ENCODE measurements at places on chromosomes 4 and X.

DNA sequence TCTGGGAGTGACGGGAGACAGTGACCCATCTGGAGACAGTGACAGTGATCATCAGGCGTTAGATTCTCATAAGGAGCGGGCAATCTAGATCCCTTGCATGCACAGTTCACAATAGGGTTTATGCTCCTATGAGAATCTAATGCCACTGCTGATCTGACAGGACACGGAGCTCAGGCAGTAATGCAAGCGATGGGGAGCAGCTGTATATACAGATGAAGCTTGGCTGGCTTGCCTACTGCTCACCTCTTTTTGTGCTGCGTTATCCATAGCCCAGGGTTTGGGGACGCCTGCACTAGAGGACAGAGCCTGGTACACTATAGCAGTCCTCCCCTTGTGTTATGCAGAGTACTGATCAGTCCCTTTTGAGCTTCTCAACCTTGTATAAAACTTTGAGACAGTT lies 23.5 kb downstream of the NFKB1 start:
- no peak for DNase-seq

GRCh38 chr4:26227601-26228229 lies 93.1 kb upstream of the RBPJ start:
- no peak for DNase-seq

DNA sequence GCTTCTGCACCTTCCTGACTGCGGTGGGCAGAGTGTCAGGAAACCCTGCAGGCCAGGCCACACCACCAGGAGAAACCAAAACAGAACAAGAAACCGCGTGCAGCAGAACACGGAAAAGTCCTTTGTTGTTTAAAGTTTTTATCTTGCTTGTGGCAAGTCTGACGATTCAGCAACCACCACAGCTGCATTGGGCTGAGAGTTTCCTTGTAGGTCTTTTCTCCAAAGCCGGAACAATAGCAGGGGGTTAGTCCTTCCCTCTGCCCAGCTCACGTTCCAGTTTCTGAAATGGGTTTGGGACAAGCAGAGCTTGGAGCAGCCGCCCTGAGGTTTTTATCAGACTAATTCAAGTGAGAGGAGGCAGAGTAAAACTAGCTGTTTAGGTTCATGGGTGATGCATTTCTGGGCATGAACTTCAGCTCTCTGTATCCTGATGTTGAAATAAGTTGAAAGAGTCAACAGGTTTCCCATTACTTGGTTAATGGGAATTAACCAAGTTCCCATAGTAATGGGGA lies 216.9 kb downstream of the PTTG2 start:
- DNase-seq: peak; percentile 59

DNA sequence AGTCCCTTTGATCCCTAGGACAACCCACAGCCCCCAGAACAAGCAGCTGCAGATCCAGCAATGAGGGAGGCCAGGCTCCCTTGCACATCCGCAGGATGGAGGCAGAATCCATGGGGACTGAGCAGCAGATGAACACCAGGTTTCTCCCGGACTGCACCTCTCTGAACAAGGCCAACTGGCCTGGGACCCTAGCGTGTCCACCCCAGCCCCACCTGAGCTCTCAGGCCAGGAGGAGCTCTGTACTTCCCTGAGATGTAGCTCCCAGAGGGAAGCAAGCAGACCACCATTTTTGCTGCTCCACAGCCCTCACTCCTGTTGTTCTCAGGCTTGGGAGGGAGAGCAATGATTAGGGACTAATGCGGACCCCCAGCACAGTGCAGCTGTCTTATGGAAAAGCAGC lies 1195.8 kb downstream of the PCDH18 start:
- DNase-seq: no peak

DNA sequence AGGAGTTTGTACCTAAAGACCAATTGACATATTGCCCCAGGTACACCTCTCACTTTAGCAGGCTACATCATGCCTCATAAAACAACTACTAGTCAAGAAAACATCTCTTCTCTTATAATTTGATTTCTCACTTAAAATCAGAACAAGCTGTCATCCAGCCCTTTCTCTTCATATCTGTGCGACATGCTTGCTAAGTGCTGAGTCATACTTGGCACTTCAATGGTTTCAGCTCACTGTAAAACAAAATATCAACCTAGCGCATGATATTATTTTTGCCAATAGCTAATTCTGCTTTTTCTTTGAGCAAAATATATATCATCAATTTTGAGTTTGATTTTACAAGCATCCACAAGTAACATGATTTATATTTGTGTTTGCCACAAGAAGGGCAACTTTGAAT lies 27.9 kb upstream of the FUNDC1 start:
- peak; percentile 25 for DNase-seq

GRCh38 chrX:103356130-103356798 lies at the start of gene TCEAL9:
Gene TCEAL9, plus strand, starts transcription at chrX:103356506. Its CDS starts 1,179 bp downstream, at chrX:103357685.
- peak; percentile 81 for DNase-seq

DNA sequence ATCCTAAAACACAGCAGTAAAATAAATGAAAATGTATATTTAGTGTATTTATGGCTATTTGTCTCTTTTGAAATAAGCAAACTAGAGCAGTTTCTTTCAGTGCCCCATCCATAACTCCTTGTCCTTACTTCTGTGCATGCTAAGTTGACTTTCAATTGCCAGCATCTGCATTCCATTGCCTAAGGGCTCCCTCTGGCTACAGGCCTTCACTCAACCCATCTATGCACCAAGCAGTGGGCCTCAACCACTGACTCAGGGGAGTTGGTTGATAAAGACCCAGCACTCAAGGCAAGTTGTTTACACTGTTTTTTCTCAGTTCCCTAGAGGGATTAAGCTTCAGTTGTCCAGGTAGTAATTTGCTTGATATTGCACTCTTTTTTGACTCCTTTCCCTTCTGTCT lies 265.7 kb downstream of the IQCM start:
- DNase-seq: peak; percentile 39

DNA sequence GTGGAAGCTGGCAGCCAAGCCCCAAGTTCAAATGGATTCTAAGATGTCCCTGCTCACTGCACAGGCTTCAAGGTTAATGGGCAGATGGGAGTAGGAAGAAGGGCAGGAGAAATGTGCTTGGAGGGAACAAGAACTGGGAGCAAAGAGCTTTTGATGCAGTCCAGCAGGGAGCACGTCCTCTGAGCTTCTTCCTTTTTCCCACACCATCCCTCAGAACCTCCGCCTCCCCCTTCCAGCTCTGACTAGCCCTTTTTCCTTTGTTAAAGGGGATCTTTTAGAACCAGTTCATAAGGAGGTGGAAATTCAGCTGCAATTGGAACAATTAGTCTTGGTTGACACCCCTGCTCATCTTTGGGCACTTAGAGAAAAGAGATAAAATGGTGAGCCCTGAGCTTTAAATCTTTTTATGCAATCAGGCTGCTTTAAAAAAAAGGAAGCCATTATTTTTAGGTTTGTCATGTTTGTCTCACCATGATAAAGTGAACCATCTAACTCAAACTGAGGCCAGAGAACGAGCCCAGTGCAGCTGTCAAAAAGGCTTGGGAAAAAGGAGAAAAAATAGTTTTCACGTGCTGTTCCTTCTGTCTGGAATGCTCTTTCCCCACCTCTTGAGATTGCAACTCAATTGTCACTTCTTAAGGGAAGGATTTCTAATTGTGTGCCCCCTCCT lies 135.8 kb upstream of the IL1RAPL2 start:
- no peak for DNase-seq

DNA sequence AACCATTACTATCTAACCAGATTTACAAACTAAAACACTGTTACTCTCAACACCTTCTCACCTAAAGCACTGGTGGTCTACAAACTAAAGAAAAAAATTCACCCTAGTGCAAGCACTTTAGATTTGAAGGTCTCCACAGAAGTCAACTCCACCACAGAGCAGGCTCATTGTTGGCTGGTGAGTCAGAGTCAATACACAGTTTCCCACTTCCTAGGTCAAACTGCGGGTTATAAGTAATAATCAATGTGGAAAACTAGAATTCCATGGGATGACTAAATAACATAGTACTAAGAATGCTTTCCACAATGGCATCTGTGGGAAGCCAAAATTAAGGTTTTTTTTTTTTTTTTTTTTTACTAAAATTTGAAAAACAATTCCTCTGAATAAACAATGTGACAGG lies 191.8 kb downstream of the PDGFC start:
- no peak for DNase-seq

DNA sequence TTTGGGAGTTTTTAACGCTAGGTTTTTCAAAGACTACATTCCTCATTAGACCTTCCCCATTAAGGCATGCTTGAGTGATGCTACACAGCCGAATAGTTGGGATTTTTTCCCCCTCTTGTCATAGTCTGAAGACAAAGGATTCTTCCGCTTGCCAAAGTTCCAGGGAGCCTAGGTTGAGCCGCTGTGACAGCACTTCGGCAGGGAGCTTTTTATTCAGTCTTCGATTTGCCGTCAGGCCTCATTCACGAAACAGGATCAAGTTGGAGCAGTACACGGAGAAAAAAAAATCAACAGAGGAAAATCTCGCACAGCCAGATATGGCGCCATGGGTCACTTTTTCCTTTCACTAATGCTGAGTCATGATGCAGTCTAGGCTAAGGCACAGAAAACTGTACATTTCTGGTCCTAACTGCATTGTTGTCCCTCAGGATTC lies 24.3 kb downstream of the SHROOM3 start:
- DNase-seq: peak; percentile 88

GRCh38 chrX:9785254-9785943 lies 830 bp upstream of the SHROOM2 start:
- DNase-seq: no peak

GRCh38 chr4:128488055-128488705 lies 200.6 kb upstream of the PGRMC2 start:
- no peak for DNase-seq

DNA sequence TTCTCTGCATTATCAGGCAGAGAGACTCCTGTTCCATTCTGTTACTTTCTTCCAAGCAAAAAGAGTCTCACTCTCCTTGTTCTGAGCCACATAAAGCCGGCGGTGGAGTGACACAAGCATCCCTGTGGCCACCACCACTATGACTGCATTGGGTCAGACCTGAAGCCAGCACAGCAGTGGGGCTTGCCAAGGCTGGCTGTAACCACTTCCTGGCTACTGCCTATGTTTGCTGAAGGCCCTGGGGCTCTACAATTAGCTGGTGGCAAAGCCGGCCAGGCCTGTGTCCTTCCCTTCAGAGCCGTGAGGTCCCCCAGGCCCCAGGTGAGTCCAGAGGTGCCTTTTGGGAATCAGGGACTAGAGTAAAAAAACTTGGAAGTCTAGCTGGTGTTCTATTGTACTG lies 31.8 kb downstream of the PLAC8 start:
- DNase-seq: peak; percentile 3

DNA sequence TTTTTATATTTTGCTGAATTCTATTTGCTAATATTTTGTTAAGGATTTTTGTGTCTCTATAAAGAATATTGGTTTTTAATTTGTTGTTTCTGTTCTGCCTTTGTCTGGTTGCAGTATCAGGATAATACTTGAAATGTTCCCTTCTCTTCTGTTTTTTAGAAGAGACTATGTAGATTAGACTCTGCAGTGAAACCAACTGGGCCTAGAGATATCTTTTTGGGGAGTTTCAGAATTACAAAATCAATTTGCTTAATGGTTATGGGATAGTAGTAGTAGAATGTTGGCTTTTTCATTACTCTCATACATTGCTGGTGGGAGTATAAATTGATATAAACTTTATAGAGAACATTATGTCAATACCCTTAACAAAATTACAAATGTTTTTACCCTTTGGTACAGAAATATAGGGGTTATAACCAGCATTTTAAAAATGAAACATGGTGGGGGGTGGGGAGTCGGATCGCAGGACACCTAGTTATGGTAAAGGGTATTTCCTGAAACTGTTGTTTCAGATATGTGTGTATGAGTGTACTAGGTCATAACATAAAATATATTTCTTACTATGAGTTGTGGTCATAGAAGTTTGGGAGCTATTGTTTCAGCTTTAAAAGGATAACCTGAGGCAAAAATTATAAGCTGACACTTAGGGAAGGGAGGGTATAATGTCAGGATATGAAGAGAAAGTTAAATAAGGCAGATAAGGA lies 29.0 kb downstream of the CLOCK start:
- DNase-seq: no peak
